ENCODE measurements at places on chromosomes 7 and 10.

GRCh38 chr7:94252971-94253370 is 141.7 kb upstream of the COL1A2 start:
- DNase-seq, result no peak

DNA sequence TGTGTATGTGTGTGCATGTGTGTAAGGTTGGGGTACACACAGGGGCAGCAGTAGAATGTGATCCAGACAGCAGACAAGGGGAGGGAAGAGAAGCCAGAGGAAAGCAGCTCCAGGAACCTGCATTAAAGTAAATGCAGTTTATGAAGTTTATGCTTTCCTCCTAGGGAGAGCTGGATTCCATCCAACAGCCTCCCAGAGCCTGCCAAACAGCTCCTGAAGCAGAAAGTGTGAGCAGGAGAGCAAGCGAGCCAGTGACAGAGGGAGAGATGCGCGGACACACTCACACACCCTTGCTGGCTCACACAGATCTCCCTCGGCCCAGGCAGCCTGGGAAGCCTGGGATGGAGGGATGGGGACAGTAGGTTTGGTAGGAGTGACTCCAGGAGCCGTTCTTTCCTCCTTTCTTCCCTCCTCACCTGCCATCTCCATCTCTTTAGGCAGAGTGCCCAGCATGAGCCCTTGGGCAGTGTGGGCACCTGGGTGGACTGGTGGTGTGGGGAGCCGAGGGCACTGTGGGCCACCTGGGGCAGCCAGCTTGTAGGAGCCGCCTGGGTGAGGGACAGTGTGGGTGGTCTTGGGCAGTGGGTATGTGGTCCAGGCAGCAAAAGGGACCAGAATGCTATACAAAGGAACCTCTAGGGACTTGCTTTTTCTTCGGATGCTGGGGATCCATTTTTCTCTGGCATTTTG is 46.1 kb downstream of the PAX2 start:
- DNase-seq, result no peak

- DNase-seq, result no peak
Observed at GRCh38 chr7:110105840-110106239, 985.1 kb upstream of the LRRN3 start.

DNA sequence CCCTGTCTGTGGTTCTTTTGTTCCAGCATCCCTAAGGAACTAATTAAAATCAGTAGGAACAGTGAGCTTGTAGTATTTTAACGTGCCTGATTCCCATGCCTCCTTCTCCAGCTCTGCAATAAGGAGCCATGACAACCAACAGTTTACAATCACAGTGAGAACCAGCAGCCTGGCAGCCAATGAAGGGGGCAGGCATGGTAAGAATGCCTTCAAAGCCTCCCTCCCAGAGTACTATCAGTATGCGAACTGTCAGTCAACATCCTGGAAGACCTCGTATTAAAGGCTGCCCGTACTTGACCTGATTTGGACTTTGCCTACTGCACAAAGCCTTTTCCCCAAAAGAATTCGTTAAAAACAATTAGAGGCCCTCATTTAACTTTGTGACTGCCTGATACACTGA is 7.7 kb downstream of the ZPBP start:
- DNase-seq, result no peak

DNA sequence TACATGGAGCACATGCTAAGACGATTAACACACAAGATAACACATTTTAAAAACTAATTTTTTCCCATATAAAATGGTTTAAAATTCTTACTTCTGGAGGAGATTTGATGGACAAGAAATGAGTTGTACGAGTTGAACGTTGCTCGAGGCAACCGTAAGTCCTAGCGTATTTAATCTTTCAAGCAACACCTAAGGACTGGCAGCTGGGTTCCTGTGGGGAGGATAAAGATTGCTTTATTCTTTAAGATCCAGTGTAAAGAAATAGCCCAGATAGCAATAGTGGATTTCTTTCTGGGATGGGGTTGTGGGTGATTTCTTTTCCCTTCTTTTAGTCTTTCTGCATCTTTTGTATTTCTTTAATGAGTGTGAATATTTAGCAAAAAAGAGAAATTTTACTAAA is 9.8 kb downstream of the TBXAS1 start:
- DNase-seq, result no peak

- no peak for DNase-seq
Observed at GRCh38 chr7:112765105-112765504, 25.1 kb downstream of the TMEM168 start.

GRCh38 chr7:80135309-80136104 is 876 bp downstream of the GNAI1 start:
- DNase-seq, result no peak

GRCh38 chr10:77593771-77594470 is 43.7 kb downstream of the KCNMA1 start:
- no peak for DNase-seq

DNA sequence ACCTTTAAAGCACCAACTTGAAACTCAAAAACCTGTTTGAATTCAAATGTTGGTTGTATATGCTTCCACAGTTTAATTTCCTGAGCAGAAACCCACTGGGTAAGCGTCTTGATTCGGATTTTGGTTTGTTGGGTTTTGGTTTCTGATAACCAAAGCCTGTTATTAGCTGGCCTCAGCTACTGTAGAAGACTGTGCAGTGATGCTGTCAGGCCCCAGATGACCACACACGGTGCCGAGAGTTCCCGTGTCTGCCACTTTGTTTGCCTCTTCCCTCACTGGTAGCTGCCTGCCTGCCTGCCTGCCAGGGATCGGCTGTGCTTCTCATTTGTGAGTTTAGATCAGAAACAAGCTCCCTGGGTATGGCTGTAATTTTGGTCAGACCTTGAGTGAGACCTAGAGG is 5.6 kb downstream of the MDH2 start:
- no peak for DNase-seq

DNA sequence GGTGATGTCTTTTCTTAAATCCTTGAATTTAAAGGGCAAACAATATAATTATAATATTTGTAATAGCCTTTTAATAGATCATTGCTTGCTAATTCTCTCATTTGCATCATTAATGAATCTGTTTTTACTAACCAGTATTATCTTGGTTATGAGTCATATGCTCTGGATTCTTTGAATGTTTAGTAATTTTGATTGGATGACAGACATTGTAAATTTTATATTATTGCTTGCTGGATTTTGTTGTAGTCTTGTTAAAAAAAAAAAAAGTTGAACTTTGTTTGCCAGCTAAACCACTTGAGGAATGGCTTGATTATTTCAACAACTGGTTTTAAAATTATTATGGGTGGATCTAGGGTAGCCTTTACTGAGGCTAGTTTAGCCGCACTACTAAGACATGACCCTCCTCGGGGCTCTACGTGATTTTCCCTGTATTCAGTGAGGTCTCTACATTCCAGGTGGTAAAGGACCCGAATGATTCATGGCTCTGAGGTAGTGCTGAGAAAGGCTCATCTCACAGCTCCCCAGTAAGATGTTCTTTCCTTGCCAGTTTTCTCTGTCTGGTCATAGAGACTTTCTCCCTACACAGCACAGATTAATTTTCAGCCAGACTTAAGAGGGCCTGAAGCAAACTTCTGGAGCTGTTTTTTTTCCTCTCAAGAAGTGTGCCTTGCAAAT is 8.5 kb downstream of the C10orf90 start:
- DNase-seq, result no peak

DNA sequence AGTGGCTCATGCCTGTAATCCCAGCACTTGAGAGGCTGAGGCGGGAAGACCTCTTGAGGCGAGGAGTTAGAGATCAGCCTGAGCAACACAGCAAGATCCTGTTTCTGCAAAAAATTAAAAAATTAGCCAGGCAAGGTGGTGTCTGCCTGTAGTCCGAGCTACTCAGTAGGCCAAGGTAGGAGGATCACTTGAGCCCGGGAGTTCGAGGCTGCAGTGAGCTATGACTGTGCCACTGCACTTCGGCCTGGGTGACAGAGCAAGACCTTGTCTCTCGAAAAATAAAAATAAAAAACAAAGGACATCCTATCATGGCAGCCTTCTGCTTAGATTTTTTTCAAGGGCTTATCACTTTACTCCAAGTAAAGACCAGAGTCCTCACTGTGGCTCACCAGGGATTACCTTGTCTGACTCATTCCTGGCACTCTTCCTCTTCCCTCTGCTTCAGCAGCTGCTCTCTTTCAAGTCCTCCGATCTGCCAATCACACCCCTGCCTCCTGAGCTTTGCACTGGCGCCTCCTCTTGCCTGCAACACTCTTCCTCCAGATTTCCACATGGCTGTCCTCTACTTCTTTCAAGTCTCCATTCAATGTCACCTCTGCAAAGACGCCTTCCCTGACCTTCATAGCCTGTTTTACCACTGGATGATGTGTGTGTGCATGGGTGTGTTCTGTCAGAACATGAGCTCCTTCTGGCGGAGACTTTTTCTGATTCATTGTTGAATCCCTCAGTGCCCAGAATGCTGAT is 7.7 kb downstream of the PRTFDC1 start:
- no peak for DNase-seq

DNA sequence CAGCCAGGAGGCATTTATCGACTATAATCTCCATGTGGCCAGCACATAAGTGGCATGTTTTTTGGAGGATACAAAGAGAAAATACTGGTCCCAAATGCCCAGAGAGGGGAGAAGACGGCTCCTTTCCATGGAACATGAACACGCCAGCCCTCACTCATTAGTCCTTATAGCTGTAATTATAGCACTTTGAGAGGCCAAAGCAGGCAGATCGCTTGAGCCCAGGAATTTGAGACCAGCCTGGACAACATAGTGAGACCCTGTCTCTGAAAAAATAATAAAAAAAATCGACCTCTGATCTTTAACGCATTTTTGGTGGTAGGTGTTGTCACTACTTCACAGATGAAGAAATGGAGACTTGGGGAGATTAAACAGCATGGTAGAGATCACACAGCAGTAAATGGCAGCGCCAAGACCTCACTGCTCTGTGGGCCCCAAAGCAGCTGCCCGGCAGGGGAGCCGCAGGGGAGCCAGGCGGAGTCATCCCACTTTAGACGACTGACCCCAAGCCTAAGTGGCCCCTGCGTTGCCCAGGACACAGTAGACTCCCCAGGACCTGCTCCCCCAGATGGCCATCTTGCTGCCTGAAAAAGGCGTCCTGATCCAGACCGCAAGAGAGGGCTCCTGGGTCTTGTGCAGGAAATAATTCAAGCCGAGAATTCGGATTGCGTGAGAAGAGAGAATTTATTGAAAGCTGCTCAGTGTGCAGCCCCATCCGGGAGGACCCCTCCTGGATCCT is 21.2 kb upstream of the PRKAG2 start:
- no peak for DNase-seq

DNA sequence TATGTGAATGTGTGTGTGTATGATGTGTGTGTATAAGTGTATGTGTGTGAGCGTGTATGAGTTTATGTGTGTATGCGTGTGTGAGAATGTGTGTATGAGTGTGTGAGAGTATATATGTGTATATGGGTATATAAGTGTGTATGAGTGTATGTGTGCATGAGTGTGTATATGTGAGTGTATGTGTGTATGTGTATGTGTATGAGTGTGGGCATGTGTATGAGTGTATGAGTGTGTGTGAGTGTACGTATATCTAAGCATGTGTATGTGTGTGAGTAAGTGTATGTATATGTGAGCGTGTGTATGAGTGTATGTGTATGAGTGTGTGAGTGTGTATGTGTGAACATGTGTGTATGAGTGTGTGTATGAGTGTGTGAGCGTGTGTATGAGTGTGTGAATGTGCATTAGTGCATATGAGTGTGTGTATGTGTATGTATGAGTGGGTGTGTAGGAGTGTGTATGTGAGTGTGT is 12.9 kb downstream of the SLC13A4 start:
- no peak for DNase-seq

Measured in esophagus squamous epithelium (tissue), 5 donors.